ENCODE measurements at places on chromosomes 13 and 19. TPM values are rescaled to one million over a fixed set of nuclear protein-coding genes. Genes with fewer than 3 reads are reported as not detected.

DNA sequence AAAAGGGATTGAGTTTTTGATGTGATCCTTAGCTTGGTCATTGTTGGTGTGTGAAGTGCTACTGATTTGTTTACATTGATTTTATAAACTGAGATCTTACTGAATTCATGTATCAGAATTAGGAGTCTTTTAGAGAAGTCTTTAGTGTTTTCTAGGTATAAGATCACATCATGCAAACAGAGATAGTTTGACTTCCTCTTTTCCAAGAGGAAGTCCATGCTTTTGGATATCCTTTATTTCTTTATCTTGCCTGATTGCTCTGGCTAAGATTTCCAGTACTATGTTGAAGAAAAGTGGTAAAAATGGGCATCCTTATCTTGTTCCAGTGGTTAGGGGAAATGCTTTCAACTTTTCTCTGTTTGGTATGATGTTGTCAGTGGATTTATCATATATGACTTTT, 561.2 kb upstream of the SLITRK1 start:
- no peak overlapping the region for H3K27ac ChIP-seq
- no peaks in the 10 kb centered on the region for H3K36me3 ChIP-seq
- no peaks in the 10 kb centered on the region for H3K27me3 ChIP-seq
- H3K4me3 ChIP-seq, result no peak overlapping the region

GRCh38 chr13:23909606-23910005, 12.3 kb upstream of the C1QTNF9B start:
- no peak for DNase-seq
- H3K4me3 ChIP-seq, result no peak overlapping the region
- no peaks in the 10 kb centered on the region for H3K36me3 ChIP-seq
- H3K27ac ChIP-seq, result no peak overlapping the region
- H3K4me1 ChIP-seq, result no peaks in the 10 kb centered on the region
- no peaks in the 10 kb centered on the region for H3K27me3 ChIP-seq

DNA sequence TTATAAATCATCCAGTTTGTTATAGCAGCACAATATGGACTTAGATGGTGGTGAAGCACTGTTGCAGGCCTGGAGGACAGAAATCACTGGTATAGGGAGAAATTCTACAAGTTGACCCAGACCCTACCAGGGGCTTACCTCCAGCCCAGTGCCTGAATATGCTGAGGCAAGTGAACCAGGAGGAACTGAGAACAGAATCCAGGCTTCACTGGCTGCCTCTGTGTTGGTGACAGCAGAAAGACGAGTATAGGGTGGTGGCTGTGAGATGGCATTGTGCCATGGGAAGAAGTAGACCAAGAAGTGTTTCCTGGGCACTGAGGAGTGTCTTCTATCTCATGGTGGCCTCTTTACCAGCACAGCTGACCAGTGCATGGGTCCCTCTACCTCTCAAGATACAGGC, 15.9 kb upstream of the EID2 start:
- no peaks in the 10 kb centered on the region for H3K27me3 ChIP-seq
- H3K4me1 ChIP-seq, result no peaks in the 10 kb centered on the region
- no peak for DNase-seq
- no peak overlapping the region for H3K4me3 ChIP-seq
- no peaks in the 10 kb centered on the region for H3K36me3 ChIP-seq
- no peak overlapping the region for H3K27ac ChIP-seq

Gene CEACAM20
- 0.14 TPM for total RNA-seq

DNA sequence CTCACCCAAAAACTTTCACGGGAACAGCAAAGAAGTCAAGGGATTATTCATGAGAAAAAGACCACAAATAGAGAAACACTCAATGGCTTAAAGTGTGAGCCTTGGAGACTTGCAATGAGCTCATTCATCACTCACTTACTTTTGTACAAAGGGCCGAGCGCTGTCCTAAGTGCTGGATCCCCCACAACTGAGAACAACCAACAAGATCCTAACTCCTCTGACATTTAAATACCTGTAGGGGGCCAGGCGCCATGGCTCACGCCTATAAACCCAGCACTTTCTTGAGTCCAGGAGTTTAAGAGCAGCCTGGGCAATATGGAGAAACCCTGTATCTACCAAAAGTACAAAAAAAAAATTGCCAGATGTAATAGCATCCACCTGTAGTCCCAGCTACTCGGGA, 29.4 kb upstream of the ZNF507 start:
- no peaks in the 10 kb centered on the region for H3K27me3 ChIP-seq
- H3K27ac ChIP-seq, result no peak overlapping the region
- H3K4me3 ChIP-seq, result no peak overlapping the region
- H3K36me3 ChIP-seq, result no peaks in the 10 kb centered on the region
- no peak for DNase-seq

- H3K27me3 ChIP-seq, result no peaks in the 10 kb centered on the region
- H3K36me3 ChIP-seq, result no peaks in the 10 kb centered on the region
- DNase-seq, result no peak
- H3K27ac ChIP-seq, result no peak overlapping the region
- H3K4me3 ChIP-seq, result no peak overlapping the region
Measured at GRCh38 chr13:110042253-110042950, 256.0 kb upstream of the IRS2 start.

Gene NKPD1
- total RNA-seq, result 0.06 TPM

- H3K27me3 ChIP-seq, result no peaks in the 10 kb centered on the region
- no peaks in the 10 kb centered on the region for H3K36me3 ChIP-seq
- DNase-seq, result no peak
Measured at GRCh38 chr13:100600915-100601314, 12.3 kb upstream of the GGACT start.

GRCh38 chr13:102318233-102318632, 83.6 kb downstream of the FGF14 start:
- no peaks in the 10 kb centered on the region for H3K27me3 ChIP-seq
- DNase-seq, result no peak
- no peaks in the 10 kb centered on the region for H3K4me1 ChIP-seq
- no peaks in the 10 kb centered on the region for H3K36me3 ChIP-seq
- peak overlapping the region; percentile 57 for H3K27ac ChIP-seq

DNA sequence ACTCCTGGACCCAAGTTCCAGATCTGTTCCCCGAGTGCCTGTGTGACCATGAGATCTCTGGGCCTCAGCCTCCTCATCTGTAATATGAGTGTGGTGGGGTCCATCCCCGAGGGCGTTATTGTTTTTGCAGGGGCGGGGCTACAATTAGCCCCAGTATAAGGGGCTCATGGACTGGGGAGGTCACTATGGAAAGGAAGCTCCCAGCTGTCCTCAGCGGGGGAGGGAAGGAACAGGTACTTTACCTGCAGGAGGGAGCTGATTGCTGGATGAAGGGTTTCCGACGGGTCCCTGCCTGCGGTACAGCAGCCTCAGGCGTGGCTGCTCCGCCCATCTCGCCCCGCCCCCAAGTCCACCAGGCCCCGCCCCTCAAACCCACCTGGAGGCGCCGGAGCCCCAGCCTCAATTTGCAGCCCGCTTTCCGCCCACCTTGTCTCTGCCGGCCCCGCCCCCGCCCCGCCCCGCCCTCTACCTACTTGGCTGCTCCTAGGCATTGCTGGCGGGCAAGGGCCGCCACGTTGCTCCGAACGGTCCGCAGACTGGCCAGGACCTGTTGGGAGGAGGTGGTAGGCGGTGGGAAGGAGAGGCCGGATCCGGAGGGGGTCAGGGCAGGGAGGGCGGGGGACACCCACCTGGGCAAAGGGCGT, 5.5 kb downstream of the PDE4C start:
- no peak overlapping the region for H3K4me3 ChIP-seq
- no peaks in the 10 kb centered on the region for H3K4me1 ChIP-seq
- H3K27ac ChIP-seq, result no peak overlapping the region
- H3K36me3 ChIP-seq, result no peaks in the 10 kb centered on the region
- DNase-seq, result no peak

- no peaks in the 10 kb centered on the region for H3K36me3 ChIP-seq
- no peak for DNase-seq
- peaks cover 12% of the 10 kb centered on the region for H3K4me1 ChIP-seq
- no peak overlapping the region for H3K27ac ChIP-seq
- no peak overlapping the region for H3K4me3 ChIP-seq
Measured at GRCh38 chr13:98783856-98784478, 31.5 kb upstream of the SLC15A1 start.

Gene TEX101
- total RNA-seq, result not detected

DNA sequence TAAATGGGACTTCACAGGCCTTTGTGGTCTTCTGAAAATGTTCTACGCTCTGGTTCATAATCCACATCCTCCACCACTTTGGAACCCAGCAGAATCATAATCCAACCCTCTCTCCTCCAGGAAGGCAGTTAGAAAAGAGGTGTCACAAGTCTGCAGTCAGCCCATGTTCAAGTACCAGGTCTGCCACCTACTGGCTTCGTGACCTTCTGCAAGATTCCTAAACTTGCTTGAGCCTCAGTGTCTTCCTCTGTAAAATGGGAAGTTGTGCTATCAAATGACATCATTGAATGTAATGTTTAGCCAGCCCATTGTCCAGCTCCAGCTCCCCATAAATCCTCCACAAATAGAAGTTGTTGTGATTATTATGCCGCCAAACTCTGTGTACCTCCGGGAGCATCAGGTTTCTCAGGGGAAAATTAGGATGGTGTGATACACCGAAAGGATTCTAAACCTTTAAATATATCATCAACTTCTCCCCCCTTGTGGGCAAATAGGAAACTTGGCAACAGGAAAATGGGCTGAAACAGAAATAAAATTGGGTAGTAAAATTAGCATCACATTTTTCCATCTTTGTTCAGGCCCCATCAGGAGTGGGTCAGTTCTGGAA, 109.7 kb downstream of the NUFIP1 start:
- H3K4me1 ChIP-seq, result no peaks in the 10 kb centered on the region
- H3K27ac ChIP-seq, result no peak overlapping the region
- H3K27me3 ChIP-seq, result no peaks in the 10 kb centered on the region
- no peak overlapping the region for H3K4me3 ChIP-seq
- no peak for DNase-seq

Gene SPC24
- total RNA-seq, result 1.0 TPM

Gene LRRC4B
- total RNA-seq, result 0.56 TPM

Gene MAU2
- total RNA-seq, result 19.6 TPM

GRCh38 chr13:27419328-27419727, 5.1 kb upstream of the GTF3A start:
- no peaks in the 10 kb centered on the region for H3K36me3 ChIP-seq
- no peaks in the 10 kb centered on the region for H3K4me1 ChIP-seq
- no peak for DNase-seq
- no peaks in the 10 kb centered on the region for H3K27me3 ChIP-seq
- H3K4me3 ChIP-seq, result no peak overlapping the region

Gene MIDN
- 22.3 TPM for total RNA-seq

DNA sequence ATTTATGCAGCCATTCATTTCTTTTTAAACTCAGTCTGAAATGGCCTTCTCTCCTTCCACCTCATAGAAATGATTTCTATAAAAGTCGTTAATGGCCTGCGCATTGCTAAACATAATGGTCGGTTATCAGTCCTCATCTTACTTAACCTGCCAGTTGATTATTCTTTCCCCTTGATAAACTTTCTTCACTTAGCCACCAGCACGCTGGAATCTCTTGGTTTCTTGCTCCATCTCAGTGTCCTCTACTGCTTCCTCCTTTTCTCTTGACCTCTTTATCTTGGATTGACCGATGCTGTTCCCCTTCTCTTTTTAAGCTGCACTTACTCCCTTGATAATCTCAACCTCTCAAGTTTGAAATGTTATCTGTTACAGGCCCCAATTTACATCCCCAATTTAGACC, 12.2 kb upstream of the CLC start:
- DNase-seq, result no peak
- no peak overlapping the region for H3K27ac ChIP-seq
- no peaks in the 10 kb centered on the region for H3K36me3 ChIP-seq
- no peaks in the 10 kb centered on the region for H3K4me1 ChIP-seq

Gene LPAR2
- 2.3 TPM for total RNA-seq

DNA sequence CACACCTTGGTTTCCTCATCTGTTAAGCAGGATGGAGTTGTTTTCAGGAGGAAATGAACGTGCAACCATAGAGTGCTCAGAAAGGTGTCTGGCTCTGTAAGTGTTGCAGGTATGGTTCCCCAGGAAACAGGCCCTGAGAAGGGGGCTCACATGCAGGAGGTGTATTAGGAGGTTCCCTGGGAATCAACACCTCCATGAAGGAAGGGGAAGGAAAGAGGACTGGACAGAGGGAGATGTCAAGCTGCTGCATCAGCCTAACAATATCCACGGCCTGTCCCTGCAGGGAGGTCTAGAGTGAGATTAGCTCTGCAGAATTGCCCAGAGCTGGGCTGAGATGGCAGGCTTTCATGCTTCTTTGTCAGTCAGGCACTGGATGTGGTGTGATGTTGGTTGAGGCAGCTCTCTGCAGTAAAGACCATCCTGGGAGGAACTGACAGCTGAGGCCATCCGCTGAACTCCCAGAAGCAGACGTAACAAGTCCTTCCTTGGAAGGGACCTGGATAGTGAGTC, 373.3 kb downstream of the ZNF536 start:
- no peak overlapping the region for H3K27ac ChIP-seq
- no peak overlapping the region for H3K4me3 ChIP-seq
- no peaks in the 10 kb centered on the region for H3K27me3 ChIP-seq
- no peaks in the 10 kb centered on the region for H3K36me3 ChIP-seq
- DNase-seq, result no peak
